AG09319 (cell line): ENCODE measurements at places on chromosomes 12 and 14.

- DNase-seq, result no peak
Observed at GRCh38 chr12:85280165-85280983, at the start of gene ALX1. ALX1 (plus strand) TSS chr12:85280220; CDS start chr12:85280262, 42 bp downstream.

GRCh38 chr12:20798554-20798953, 12.0 kb upstream of the SLCO1B3 start:
- DNase-seq, result no peak

- DNase-seq, result no peak
Observed at GRCh38 chr12:124774462-124775167, 89.0 kb downstream of the SCARB1 start.

DNA sequence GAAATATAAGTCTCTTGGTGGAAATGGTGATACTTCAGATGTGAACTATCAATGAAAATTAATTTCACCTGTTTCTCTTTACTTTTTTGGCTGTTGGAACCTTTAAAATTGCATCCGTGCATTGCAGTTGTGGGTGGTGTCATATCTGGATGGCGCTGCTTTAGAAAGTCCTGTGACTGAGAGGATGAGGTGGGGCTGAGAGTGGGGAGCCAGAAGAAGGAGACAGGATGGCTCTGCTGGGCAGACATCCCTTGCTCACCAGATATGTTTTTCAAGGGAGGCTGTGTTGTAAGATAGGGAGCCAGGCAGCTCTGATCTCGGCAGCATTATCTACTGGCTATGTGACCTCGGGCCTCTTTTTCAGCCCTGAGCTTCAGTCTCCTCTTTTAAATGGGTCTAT, 12.7 kb downstream of the ASB2 start:
- no peak for DNase-seq

DNA sequence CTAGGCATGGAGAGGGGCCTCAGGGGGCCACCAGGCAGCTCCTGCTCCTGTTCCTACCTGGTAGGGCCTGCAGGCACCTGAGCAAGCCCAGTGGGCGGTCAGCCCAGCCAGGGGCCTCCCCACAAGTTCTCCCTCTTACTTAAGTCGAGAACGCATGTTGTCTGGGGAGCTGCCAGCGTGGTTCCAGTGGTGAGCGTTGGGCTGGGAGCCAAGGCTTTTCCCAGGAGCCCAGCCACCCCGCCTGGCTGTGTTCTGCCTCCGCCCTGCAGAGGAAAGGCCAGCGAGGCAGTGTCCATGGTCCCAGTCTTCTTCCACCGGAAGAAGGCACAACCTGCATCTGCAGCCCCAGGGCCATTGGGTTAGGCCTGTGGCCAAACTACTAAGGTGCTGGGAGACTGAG, 1.4 kb downstream of the C14orf180 start:
- no peak for DNase-seq

GRCh38 chr12:109157986-109158385, 41.6 kb downstream of the ACACB start:
- DNase-seq, result no peak

- no peak for DNase-seq
Observed at GRCh38 chr12:4649358-4649661, 396 bp downstream of the NDUFA9 start.

GRCh38 chr12:106308611-106309010, 6.1 kb downstream of the TCP11L2 start:
- DNase-seq, result no peak

GRCh38 chr14:64089920-64090319, 204.3 kb downstream of the ESR2 start:
- no peak for DNase-seq

GRCh38 chr12:110699591-110700445, 10.9 kb upstream of the HVCN1 start:
- DNase-seq, result no peak

DNA sequence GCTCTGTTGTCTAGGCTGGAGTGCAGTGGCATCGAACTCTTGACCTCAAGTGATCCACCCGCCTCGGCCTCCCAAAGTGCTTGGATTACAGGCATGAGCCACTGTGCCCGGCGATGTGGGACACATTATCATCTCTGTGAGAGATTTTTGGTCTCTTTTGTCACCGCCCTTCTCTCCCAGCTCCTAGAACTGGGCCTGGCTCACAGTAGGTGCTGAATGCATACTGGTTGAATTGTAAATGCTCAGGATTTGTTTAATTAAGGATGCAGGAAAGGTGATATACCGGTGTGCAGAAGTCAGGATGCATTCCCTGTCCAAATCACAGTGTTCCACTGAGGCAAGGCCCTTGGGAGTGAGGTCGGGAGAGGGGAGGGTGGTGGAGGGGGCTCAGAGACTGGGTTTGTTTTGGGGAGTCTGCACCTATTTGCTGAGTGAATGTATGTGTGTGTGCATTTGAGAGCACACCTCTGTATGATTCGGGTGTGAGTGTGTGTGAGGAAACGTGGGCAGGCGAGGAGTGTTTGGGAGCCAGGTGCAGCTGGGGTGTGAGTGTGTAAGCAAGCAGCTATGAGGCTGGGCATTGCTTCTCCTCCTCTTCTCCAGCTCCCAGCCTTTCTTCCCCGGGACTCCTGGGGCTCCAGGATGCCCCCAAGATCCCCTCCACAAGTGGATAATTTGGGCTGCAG, 1.0 kb upstream of the KRT18 start:
- DNase-seq, result no peak

DNA sequence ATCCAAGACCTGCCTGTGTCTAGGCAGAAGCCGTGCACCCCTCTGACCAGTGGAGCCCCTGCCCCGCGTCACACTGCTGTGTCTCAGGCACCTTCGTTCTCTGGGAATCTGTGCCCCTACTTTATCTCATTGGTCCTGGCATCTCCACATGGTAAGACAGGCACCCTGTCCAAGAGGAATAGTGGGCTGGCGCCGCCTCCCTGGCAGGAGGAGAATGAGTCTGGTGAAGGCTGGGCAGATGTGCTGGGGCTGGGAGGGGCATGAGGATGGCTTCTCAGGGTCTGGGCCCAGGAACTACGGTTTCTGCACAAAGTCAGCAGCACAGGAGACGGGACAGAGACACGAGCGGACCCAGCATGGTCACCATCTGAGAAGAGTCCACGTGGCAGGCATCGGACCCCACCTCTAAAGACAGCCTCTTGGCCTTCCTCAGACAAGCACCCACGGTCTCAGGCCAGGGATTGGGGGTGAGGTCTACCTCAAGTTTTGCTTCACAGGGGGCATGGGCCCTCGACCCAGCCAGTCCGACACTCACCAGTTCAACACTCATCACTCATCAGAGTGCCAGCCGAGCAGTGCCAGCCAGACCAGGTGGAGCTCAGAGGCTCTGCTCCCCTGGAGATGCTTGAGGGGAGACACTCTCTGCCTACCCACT, 306.7 kb downstream of the ADGRD1 start:
- DNase-seq, result no peak

- peak; percentile 55 for DNase-seq
Observed at GRCh38 chr12:132614861-132615578, 3.6 kb upstream of the P2RX2 start.

GRCh38 chr14:100419856-100420255, 96.7 kb downstream of the SLC25A47 start:
- DNase-seq, result no peak

- peak; percentile 1 for DNase-seq
Observed at GRCh38 chr12:127342861-127343260, 924.1 kb upstream of the TMEM132C start.

DNA sequence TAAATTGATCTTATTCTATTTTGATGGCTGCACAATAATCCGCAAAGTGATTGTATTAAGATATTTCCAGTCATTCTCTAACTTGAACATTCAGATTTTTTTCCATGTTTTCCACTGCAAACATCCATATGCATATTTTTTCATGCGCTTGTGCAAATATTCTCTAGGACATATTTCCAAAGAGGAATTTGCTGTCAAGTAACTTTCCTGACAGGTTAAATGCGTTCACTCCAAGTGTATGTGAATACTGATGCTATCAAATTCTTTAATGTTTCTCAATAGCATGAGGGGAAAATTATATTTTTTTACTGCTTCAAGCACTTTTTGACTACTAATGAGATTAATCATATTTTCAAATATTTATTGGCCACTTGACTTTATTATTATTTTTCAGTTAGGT, 135.3 kb upstream of the LGR5 start:
- no peak for DNase-seq

- no peak for DNase-seq
Observed at GRCh38 chr12:64569923-64570691, 40.2 kb upstream of the RASSF3 start.

- DNase-seq, result no peak
Observed at GRCh38 chr14:100221533-100222223, 17.3 kb upstream of the YY1 start.

- no peak for DNase-seq
Observed at GRCh38 chr14:34680806-34681479, 33.5 kb downstream of the CFL2 start.

- no peak for DNase-seq
Observed at GRCh38 chr12:89962648-89963047, 254.0 kb upstream of the ATP2B1 start.

GRCh38 chr12:132772606-132773005, 11.0 kb upstream of the ANKLE2 start:
- DNase-seq, result no peak
